ENCODE measurements at places on chromosomes 5 and 9. TPM values are rescaled to one million over a fixed set of nuclear protein-coding genes. Genes with fewer than 3 reads are reported as not detected.

The DRD1 gene
- polyA plus RNA-seq: 10.2 TPM

The ADRA1B gene
- not detected for polyA plus RNA-seq

The PTGDS gene
- 135 TPM for polyA plus RNA-seq

The LCN12 gene
- not detected for polyA plus RNA-seq

The DNLZ gene
- polyA plus RNA-seq: 0.62 TPM

The CD14 gene
- polyA plus RNA-seq: 3.2 TPM

The IL31RA gene
- polyA plus RNA-seq: not detected

The FCN2 gene
- polyA plus RNA-seq: not detected

The OLFM1 gene
- polyA plus RNA-seq: 207 TPM

The FAM170A gene
- polyA plus RNA-seq: not detected

The NUTM2F gene
- polyA plus RNA-seq: not detected

The IFNA2 gene
- 0.22 TPM for polyA plus RNA-seq

The ASS1 gene
- 18.5 TPM for polyA plus RNA-seq

The IRGM gene
- not detected for polyA plus RNA-seq

The IGFBPL1 gene
- polyA plus RNA-seq: 1.3 TPM

The SCGB3A2 gene
- polyA plus RNA-seq: not detected

The PCDHGA9 gene
- polyA plus RNA-seq: 1.9 TPM

The SOHLH1 gene
- 1.4 TPM for polyA plus RNA-seq

The ANKRD31 gene
- 0.42 TPM for polyA plus RNA-seq

The PDZD2 gene
- 12.9 TPM for polyA plus RNA-seq

The KIF27 gene
- polyA plus RNA-seq: 5.7 TPM

The DCAF12 gene
- 5.9 TPM for polyA plus RNA-seq

The ACOT12 gene
- polyA plus RNA-seq: not detected

The HNRNPAB gene
- 8.6 TPM for polyA plus RNA-seq

The NIM1K gene
- 1.3 TPM for polyA plus RNA-seq

The CCDC192 gene
- polyA plus RNA-seq: not detected

The FLT4 gene
- polyA plus RNA-seq: not detected

The C5orf58 gene
- polyA plus RNA-seq: not detected

The COQ4 gene
- 53.8 TPM for polyA plus RNA-seq

The PLPPR1 gene
- polyA plus RNA-seq: 1.2 TPM

The C9orf50 gene
- not detected for polyA plus RNA-seq

The COL23A1 gene
- 2.1 TPM for polyA plus RNA-seq

The AP3B1 gene
- 19.8 TPM for polyA plus RNA-seq

The FAM163B gene
- polyA plus RNA-seq: not detected

The C5orf52 gene
- polyA plus RNA-seq: not detected

The FGF1 gene
- polyA plus RNA-seq: 4.4 TPM

The NR6A1 gene
- 0.63 TPM for polyA plus RNA-seq

The GPR150 gene
- polyA plus RNA-seq: not detected

The FOXD4L5 gene
- polyA plus RNA-seq: not detected

All from Purkinje cell (primary cell).